ENCODE measurements at places on chromosomes 3 and 15.

DNA sequence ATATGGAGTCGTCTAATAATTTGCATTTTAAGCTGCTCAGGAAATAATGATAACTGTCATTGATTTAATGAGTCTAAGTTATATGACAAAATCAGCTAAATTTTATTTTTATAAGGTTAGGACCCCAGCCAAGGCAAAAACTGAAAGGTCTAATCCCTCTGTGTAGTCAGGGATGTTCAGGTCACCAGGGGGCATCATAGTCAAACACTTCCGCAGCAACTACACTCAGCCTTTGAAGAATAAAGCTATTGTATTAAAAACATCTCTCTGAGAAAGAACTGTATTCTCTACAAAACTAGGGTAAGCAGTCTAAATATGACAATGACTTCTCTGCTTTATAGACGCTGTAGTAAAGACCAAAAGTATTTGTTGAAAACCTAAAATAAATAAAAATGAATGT lies 15.0 kb downstream of the INTS14 start:
- DNase-seq = no peak

DNA sequence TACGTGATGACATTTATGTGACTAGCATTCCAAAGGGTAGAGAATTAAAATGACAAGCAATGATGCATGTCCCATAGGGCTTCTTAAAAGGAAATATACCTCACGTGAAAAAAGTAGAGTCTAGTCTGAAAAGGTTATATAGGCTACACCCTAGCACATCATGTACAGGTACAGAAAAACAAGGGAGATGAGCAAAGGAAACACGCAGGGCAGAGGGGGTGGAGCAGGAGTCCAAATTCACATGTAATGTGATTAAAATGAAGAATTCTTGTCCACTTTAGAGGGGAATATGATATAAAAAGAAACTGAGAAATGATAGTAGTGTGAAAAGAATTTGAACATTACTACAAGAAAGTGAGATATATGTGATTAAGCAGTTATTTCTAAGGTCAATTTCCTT lies 59.4 kb downstream of the HACD2 start:
- DNase-seq = no peak

GRCh38 chr15:98658831-98659699 lies 10.7 kb downstream of the IGF1R start:
- no peak for DNase-seq

DNA sequence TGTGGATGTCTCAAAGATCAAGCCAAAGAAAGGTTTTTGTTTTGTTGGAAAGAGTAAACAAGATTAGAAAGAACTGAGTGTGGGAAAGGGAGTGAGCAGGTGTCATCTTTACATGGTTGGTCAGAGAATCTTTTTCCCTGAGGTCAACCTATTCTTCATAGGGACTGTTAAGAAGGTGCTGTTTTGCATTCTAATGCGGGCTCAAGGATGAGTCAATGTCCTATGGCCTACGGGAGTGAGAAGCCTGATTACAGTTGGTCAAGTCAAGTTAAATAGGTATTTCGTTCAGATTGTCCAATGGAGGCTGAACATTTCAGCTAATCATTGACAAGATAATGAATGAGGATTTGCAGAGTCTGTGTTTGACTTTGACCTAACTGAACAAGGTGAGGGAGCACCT lies 491.2 kb upstream of the PDZRN3 start:
- DNase-seq = no peak

GRCh38 chr3:184354121-184354728 lies 7.2 kb downstream of the CLCN2 start:
- DNase-seq = peak; percentile 20
